ENCODE measurements at places on chromosomes 13 and 19.
A peak's percentile ranks its signal among the peaks of the same experiment; 100 is the strongest.

DNA sequence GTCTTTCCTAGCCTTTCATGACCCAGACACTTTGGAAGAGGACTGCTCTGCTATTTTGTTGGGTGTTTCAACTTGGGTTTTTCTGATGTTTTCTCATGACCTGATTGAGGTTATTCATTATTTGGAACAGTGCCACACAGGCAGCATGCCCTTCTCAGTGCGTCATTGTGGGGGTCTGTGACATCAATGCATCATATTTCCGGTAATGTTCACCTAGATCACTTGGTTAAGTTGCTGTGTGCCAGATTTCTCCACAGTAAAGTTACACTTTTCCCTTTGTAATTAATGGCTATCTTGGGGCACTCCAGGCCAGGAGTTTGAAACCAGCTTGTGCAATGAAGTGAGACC is 124.4 kb downstream of the SIPA1L3 start:
- DNase-seq = no peak

DNA sequence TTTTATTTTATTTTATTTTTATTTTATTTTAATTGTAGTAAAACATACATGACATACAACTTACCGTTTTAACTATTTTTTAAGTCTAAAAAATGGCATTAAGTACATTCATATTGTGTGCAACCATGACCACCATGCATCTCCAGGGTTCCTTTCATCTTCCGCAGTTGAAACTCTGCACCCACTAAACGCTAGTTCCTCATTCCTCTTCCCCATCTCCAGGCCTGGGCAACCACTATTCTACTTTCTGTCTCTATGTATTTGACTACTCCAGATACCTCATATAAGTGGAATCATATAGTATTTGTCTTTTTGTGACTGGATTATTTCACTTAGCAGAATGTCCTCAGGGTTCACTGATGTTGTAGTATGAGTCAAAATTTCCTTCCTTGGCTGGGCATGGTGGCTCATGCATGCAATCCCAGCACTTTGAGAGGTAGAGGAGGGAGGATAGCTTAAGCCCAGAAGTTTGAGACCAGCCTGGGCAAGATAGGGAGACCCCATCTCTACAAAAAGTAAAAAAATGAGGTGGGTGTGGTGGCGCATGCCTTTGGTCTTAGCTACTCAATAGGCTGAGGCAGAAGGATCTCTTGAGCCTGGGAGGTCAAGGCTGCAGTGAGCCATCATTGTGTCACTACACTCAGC is 55.7 kb upstream of the ZNF507 start:
- DNase-seq = no peak

DNA sequence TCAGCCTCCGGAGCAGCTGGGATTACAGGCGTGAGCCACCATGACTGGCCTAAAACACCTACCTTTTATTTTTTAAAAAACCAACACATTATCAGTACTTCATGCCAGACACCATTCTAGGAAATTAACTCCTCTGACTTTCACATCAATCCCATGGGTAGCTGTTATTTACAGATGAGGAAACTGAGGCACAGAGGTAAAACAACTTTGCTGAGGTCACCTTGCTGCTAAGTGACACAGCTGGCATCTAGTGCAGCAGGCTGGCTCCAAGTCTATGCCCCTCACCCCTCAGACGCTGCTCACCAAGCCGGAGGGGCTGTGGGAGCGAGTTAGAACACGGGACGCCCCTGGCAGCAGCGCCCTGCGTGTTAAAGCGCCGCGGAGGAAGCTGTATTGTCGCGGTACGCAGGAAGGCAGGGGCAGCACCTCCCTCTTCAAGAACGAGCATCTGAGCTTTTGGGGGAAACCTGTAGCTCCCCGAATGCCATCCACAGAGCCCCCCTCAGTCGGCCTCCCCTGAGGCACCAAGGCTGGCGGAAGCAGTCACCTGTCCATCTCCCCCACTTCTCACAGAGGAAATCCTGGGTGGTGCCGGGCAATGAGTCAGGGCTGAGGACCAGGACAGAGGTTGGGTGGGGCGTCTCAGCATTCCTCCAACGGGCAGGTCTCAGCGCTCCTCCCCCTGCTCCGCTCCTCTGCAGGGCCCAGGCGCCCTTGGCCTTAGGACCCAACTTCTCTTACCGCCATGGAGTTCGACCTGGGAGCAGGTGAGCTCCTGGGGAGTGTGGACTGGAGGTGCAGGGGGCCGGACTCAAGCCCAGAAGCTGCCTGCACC is at the start of gene C19orf33:
C19orf33 (plus strand) TSS at position 735 of the 835 bp plus-strand sequence; CDS start at position 746, 11 bp downstream.
- DNase-seq = no peak

DNA sequence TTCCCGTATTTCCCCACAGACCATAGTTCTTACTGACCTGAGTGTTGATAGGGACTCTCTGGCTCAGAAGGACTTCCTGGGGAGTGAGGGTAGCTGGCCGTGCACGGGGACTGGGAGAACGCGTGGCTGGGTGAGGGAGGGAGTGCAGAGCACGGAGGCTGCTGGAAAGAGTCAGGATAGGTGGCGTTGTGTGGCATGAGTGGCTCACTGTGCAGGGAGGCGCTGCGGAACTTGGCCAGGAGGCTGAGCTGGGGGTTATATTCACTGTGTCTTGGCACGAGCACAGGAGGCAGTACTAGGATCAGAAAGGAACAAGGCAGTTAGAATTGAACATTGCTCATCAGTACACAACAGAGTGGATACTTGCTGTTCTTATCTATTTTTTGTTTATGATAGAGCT is 47.4 kb downstream of the SMAD9 start:
- DNase-seq = no peak

GRCh38 chr19:21396893-21397572 is at the start of gene ZNF493:
TSS of gene ZNF493 (plus strand) at chr19:21397133. CDS start at chr19:21397238, 105 bp downstream.
- DNase-seq = peak; percentile 78

DNA sequence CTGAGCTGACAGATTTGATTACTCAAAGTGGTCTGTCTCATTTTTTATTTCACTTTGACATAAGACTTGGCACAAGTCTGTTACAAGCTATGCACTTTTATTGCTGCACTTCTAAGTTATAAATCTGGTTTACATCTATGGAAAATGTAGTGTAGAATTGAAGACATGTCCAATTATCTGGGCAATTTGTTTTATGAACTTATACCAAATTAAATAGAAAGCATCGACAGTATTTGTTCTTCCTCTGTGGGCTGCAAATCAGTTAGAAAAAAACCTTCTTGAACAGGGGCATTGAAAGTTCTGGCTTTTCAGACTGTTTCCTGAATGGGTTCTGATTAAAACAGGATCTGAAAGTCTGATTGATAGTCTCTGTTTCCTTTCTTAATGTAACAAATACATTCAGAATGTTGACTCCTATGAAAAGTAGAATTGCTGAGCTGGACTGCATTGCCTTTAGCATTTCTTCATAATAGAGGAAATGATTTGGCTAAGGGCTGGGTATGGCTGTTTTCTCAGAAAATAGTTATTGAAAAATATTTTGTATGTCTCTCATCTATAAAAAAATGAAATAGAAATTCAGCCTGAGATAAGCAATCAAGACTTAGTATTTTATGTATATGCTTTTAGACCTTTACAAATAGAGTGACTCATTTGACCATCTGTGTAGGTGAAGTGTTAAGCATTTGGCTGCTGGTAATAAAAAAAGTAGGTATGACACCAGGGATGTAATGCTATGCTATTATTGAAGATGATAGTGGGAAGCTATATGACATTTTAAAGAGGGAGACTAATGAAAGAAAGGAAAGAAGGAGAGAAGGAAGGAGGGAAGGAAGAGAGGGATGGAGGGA is 210.9 kb upstream of the SPRY2 start:
- no peak for DNase-seq

DNA sequence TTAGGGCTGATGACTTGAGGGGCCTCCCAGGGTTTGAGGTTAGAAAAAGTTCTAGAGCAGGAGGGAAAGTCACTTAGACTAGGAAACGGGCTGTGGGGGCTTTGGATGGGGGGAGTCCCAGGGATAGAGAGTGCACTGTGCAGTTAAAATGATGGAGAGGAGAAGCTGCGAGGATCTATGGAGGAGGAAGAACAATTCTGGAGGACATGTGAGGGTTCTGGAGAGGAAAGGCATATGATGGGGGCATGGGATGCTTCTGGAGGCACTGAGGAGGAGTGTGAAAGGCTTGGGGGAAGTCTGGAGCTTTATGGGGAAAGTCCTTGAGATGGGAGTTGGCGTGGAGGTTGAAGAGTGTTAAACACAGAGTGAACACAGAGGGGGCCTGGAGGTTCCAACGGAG is 2.2 kb downstream of the KCNC3 start:
- DNase-seq = peak; percentile 20

DNA sequence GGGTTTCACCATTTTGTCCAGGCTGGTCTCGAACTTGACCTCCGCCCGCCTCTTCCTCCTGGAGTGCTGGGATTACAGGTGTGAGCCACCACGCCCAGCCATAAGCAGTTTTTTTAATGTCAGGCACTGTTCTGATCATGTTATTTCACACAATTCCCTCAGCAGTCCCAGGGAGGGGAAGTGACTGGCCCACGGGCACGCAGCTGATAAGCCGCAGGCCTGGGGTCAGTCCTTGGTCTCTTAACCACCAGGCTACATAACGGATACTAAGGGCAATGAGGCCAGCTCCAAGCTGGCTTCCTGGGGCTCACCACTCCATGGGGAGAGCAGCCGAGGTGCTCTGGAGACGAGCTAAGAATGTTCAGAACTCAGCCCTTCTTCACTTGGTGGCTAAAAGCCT is 13.5 kb downstream of the BRSK1 start:
- no peak for DNase-seq

GRCh38 chr19:28633319-28634018 is 579.5 kb downstream of the UQCRFS1 start:
- peak; percentile 35 for DNase-seq

GRCh38 chr13:21355304-21355703 is 103.8 kb downstream of the ZDHHC20 start:
- no peak for DNase-seq

- no peak for DNase-seq
These were observed 406.2 kb downstream of the SUCLA2 start for GRCh38 chr13:47594833-47595232.

- DNase-seq = no peak
These were observed 43.9 kb upstream of the TSC22D1 start for GRCh38 chr13:44620057-44620456.

DNA sequence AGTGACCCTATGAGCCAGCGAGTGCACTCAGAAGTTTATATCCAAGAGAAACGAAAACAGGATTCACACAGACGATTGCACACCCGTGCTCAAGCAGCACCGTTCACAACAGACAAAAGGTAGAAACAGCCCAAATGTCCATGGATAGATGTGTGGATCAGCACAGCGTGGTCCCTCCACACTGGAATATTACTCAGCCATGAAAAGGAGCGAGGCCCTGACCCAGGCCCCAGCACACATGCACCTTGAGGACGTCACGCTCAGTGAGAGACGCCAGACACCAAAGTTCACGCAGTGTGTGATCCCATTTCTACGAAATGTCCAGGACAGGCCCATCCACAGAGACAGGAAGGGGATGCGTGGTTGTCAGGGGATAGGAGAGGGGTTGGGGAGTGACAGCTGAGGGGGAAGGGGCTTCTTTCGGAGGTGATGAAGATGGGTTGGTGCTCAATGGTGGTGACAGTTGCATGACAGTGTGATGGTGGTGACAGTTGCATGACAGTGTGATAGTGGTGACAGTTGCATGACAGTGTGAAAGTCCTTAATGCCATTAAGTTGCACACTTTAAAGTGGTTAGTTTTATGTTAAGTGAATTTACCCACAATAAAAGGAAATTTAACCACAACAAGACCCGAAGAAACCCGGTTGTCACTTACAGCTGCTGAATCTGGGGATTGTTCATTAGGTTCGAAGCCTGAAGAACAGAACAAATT is 18.9 kb upstream of the SLC39A3 start:
- DNase-seq = no peak

- no peak for DNase-seq
These were observed 678 bp upstream of the CD33 start for GRCh38 chr19:51224163-51224641.

DNA sequence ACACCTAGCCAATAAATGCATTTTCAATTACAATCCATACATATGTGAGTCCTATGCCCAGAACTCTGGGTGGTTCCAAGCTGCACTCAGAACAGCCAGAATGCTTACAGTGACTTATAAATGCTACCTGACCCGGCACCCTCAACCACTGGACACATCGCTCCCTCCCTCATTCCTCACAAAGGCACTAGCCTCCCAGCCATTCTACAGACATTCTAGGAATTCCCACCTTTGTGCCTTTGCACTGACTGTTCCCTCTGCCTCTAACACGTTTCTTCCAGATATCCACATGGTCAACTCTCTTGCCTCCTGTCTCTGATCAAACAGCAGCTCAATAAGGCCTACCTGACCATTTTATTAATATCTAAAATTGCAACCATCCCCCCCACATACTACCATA is 99.9 kb downstream of the LHFPL6 start:
- DNase-seq = no peak

GRCh38 chr13:112172641-112173251 is 105.8 kb downstream of the SOX1 start:
- no peak for DNase-seq

DNA sequence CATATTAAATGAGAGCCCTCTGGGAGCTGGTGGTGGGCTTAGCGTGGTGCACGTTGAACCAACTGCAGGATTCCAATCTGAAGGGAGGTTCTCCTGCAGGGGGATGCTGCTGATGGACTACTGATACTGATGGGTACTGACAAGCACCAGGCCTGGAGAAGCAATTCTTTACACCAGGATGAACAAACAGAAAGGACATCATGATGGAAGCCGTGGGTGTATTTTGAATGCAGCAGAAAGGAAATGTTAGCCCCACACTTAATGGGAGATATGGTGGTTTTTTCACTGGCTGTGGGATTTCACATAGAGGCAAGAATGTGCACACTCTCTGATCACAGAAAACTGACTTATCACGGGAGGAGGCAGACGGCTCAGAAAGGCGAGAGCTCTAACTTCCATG is 299.7 kb downstream of the TEX29 start:
- DNase-seq = no peak

- DNase-seq = peak; percentile 24
These were observed 1.3 kb downstream of the RFX1 start for GRCh38 chr19:14004619-14005348.

- no peak for DNase-seq
These were observed 88.0 kb downstream of the ENOX1 start for GRCh38 chr13:43698758-43699157.

- no peak for DNase-seq
These were observed 3.0 kb upstream of the MATK start for GRCh38 chr19:3788996-3789778.

- no peak for DNase-seq
These were observed 30.7 kb upstream of the RCBTB2 start for GRCh38 chr13:48563626-48564025.

DNA sequence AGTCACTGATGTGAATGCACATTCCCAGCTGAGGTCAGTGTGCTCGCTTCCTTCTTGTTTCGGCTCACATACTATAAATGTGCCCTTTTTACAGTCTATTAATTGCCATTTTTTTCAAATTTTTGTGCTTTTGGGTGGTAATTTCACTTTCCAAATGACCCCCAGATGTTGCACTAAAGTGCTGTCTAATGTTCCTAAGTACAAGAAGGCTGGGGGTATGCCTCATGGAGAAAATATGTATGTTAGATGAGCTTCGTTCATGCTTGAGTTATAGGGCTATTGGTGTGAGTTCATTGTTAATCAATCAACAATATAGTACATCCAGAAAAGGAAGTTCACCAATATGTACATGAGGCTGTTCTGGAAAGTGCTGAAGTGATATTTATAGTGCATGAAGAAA is 84.7 kb downstream of the KL start:
- no peak for DNase-seq

Data from GM20000 (cell line).